ENCODE measurements at places on chromosomes 2 and 18.

GRCh38 chr2:98541906-98542305, 66.4 kb downstream of the COA5 start:
- no peak for DNase-seq

GRCh38 chr2:195559431-195559914, 97.6 kb upstream of the SLC39A10 start:
- DNase-seq = no peak

GRCh38 chr2:150166313-150167051, 321.0 kb downstream of the RND3 start:
- no peak for DNase-seq

GRCh38 chr2:186328838-186329237, 157.2 kb upstream of the ZC3H15 start:
- DNase-seq = no peak

- DNase-seq = no peak
Observed at GRCh38 chr2:138779406-138779780, 797 bp downstream of the NXPH2 start.

DNA sequence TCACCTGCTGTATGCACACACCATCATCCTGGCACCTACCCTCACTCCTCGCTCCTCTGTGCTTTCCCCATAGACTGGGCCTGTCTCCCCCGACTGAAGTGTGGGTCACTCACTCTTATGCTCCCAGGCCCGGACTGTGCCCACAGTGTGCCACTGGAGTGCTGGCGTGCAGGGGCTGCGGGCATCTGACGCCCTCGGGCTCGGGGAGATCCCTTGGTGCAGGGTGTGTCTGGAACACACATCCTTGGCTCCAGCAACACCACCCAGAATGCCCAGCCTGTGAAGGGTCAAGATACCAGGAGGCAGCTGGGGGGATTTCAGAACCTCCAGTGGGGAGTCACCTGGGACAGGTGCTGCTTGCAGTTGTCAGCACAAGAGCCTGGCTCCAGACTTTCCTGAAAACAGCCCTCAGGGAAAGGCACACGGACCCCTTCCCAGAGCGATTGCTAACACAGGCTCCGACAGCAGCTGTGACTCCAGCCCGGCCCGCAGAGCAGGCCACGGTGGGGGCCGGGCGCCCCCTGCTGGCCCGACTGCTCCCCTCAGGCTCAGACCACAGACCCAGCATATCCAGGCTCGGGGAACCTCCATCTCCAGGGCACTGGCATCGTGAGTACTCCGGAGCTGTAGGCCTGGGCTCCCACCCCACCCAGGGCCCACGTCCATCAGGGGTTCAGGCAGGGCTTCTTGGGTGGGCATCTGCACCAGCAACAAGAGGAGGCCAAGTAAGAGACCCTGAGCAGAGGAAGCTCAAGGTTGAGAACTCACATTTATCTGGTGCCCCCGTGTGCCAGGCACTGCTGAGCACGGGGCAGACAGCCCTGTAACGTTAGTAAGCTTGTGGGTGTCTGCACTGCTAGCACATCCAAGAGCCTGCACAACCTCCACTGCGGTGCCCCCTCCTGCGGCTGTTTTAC, 8.6 kb downstream of the HS1BP3 start:
- DNase-seq = peak; percentile 85

GRCh38 chr2:218888341-218888740, 7.7 kb downstream of the WNT10A start:
- DNase-seq = no peak

DNA sequence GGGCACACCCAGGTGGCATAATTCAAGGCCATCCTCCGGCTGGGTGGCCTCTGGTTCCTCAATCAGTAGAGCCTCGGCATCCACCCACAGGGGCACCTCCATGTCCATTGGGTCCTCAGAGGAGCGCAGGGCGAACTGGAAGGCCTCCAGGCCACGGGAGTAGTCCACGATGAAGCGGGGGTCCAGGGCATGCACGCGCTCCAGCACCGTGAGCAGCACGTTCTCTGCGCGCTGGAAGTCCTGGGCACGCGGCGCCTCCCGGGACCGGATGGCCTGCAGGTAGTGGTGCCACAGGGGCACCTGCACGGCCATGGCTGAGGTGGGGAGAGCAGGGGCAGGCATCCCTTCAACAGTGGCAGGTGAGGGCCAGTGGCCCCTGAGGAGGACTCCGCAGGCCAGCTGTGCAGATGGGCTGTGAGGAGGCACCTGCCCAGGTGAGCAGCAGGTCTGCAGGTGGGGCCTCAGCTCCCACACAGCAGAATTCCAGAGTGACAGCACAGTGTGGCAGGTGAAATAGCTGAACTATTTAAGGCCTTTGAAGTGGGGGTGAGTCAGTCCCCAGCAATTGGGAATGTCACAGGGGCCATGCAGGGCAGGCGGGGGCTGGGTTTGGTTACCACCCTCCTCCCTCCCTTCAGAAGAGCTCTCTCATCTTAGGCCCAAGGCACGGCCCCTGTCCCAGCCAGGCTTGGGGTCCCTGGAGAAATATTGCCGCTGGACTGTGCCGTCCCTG, at the start of gene MAB21L4:
Gene MAB21L4 (minus strand): TSS at position 501 of the 733 bp plus-strand sequence. CDS start 159 bp downstream, at position 342.
- DNase-seq = no peak

- no peak for DNase-seq
Observed at GRCh38 chr2:45685260-45685659, 33.8 kb downstream of the PRKCE start.

- no peak for DNase-seq
Observed at GRCh38 chr2:176137252-176137580, 7.7 kb downstream of the HOXD8 start.

GRCh38 chr2:28055325-28055970, 164.9 kb downstream of the BABAM2 start:
- DNase-seq = no peak

Data from left hindlimb (tissue), 1 donor.